Activated naive CD8-positive, alpha-beta T cell treated with anti-CD3 and anti-CD28 coated beads, Interleukin-2, amount 50 U/mL, for 24 hours (primary cell): ENCODE measurements at places on chromosomes 4 and X.

GRCh38 chr4:150578745-150579501 is 3.0 kb upstream of the MAB21L2 start:
- H3K4me1 ChIP-seq, result peaks cover 6% of the 10 kb centered on the region
- no peak overlapping the region for H3K4me3 ChIP-seq
- peaks cover 32% of the 10 kb centered on the region for H3K36me3 ChIP-seq

DNA sequence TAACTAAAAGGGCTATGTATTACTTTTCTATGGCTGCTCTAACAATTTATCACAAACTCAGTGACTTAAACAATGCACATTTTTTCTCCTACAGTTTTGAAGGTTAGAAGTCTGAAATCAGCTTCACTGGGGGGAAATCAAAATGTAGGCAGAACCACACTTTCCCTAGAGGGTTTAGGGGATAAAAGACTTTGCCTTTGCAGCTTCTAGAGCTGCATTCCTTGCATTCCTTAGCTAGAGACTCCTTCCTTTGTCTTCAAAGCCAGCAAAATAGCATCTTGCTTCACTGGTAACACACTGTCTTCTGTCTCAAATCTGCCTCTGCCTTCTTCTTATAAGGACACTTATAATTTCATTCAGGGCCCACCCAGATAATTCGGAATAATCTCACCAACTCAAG is 152.4 kb upstream of the SPIN4 start:
- peaks cover 5% of the 10 kb centered on the region for H3K36me3 ChIP-seq
- H3K27me3 ChIP-seq, result no peaks in the 10 kb centered on the region
- peaks cover 3% of the 10 kb centered on the region for H3K4me1 ChIP-seq
- DNase-seq, result no peak

DNA sequence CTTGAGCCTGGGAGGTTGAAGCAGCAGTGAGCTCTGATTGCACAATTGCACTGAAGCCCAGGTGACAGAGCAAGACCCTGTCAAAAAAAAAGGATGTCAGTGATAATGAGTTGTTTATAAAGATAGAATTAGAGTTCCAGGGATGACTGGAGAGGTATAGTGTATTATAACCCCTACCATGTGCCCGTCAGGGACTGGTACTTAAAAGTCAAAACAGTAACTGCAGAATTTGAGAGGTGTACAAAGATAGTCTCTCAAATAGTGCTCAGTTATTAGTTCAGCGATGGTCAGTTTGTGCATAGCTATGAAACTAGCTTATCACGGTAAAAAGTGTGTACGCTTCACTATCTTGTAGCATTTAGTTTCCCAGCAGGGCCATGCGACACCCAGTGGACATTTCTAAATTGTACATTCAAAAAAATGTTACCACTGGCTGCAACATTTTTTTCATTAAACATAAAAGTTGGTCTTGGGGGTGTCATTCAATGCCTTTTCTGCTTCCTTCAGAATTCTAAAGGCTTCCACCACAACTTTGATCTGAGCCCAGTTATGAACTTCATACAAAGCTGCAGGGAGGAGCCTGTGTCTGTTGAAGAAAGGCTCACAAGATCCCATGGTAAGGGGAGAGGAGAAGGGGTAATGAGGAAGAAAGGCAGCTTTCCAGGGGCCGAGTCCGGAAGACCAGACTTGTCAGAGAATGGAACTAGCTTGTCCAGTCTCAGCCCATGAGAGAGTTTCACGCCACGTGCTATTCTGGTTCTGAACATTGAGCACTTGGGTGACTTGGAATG is 9.2 kb upstream of the GYG2 start:
- no peak overlapping the region for H3K4me3 ChIP-seq
- no peak for DNase-seq
- H3K27me3 ChIP-seq, result peaks cover 2% of the 10 kb centered on the region
- no peaks in the 10 kb centered on the region for H3K4me1 ChIP-seq
- H3K27ac ChIP-seq, result no peak overlapping the region
- no peaks in the 10 kb centered on the region for H3K36me3 ChIP-seq

DNA sequence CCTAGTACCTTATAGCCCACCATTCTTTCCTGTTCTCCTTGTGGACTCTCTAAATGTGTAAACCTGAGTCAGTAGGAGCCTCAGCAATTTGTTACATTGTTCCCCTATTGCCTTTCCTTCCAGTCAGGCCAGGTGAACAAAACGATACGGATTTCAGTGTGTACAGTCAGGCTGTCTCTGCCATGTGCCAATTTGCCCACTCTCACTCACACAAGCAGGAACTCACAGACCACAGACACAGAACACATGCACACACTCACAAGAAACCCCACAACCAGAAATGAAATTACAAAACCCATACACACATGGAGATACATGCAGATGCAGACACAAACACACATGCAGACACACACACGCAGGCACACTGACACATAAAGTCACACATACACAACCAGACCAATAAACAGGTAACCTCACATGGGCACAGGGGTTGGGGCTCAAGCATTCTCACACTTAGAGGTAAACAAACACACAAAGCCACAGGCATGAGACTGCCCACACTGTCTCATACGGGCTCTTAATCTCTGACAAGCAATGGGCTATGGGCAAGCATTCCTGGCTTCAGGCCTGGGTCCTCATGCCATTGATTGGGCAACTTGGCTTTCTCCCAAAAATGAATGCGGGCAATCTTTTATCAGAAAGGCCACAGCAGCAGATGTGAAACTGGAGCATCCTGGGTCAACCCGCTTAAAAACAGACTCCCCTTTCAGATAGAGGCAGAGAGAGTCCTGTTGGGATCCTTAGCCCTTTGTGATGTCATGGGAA is 68.7 kb downstream of the NBDY start:
- peaks cover 45% of the 10 kb centered on the region for H3K4me1 ChIP-seq
- DNase-seq, result no peak
- H3K27me3 ChIP-seq, result no peaks in the 10 kb centered on the region
- H3K36me3 ChIP-seq, result peaks cover 14% of the 10 kb centered on the region
- no peak overlapping the region for H3K4me3 ChIP-seq

GRCh38 chr4:76931087-76931486 is 18.5 kb upstream of the SEPTIN11 start:
- H3K4me3 ChIP-seq, result no peak overlapping the region
- H3K4me1 ChIP-seq, result no peaks in the 10 kb centered on the region
- H3K27me3 ChIP-seq, result no peaks in the 10 kb centered on the region
- H3K36me3 ChIP-seq, result no peaks in the 10 kb centered on the region
- no peak for DNase-seq

DNA sequence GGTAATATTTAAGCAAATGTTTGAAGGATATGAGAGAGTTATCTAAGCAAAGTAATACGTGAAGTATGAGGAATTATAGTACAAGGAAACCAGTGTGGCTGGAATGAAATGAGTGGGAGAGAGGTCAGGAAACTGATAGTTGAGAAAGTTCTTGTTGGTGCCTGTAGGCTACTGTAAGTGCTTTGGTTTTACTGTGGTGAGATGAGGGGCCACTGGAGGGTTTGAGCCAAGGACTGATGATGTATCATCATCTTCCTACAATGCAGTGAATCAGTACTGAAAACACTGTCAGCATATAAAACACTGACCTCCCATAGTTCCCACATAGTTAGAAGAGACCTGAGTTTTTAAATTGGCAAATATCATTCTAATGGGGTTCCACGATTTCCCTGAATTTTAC is 367.5 kb upstream of the CTSO start:
- no peak overlapping the region for H3K27ac ChIP-seq
- H3K4me1 ChIP-seq, result no peaks in the 10 kb centered on the region
- DNase-seq, result no peak

- no peak overlapping the region for H3K4me3 ChIP-seq
- DNase-seq, result no peak
- no peaks in the 10 kb centered on the region for H3K4me1 ChIP-seq
- H3K36me3 ChIP-seq, result no peaks in the 10 kb centered on the region
- no peaks in the 10 kb centered on the region for H3K27me3 ChIP-seq
- no peak overlapping the region for H3K27ac ChIP-seq
Measured at GRCh38 chr4:25015012-25015411, 15.7 kb downstream of the LGI2 start.

DNA sequence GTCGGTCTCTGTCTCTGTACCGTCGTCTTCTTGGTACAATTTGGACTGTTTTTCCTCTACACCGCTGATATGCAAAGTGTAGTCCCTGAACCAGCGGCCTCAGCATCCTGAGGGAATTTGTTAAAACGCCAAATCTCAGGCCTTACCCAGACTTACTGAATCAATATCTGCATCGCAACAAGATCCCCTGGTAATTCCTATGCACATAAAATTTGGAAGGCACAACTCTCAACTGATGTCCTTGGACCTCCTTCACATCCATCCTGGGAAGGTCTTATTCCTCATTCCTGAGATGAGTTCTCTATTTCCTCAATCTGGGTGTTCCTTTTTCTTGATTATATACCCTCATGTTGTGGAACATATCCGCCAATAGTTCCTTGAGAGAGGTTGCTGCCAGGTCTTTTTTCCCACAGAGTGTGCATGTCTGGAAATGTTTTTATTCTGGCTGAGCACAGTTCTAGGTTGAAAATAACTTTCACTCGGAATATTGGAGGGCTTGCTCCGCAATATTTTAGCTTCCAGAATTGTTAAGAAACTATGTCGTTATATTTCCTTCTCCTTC is 738 bp upstream of the HPF1 start:
- H3K27me3 ChIP-seq, result no peaks in the 10 kb centered on the region
- no peak for DNase-seq
- peaks cover 3% of the 10 kb centered on the region for H3K36me3 ChIP-seq
- peaks cover 25% of the 10 kb centered on the region for H3K4me1 ChIP-seq
- peak overlapping the region; percentile 42 for H3K27ac ChIP-seq

DNA sequence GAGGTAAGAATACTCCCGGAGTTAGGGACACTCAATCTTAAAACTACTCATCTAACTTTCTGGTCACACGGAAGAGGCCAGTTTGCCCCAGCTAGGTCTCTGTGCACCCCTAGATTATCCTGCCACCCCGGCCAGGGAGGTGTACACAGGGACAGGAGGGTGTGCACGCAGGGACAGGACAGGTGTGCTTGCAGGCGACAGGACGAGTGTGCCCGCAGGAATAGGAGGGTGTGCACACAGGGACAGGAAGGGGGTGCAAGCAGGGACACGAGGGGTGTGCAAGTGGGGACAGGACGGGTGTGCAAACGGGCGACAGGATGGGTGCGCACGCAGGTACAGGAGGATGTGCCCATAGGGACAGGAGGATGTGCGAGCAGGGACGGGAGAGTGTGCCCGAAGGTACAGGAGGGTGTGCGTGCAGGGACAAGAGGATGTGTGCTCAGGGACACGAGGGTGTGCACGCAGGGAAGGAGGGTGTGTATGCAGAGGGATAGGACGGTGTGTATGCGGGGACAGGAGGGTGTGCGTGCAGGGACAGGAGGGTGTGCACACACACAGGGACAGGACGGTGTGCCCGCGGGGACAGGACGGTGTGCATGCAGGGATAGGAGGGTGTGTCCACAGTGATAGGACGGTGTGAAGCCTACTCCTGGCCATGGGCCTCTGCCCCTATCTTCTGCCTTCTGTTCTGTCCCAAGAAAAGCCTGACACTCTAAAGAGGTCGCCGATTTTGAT is 4.1 kb downstream of the TMEM271 start:
- no peak for DNase-seq
- peaks cover 5% of the 10 kb centered on the region for H3K4me1 ChIP-seq
- peaks cover 49% of the 10 kb centered on the region for H3K27me3 ChIP-seq
- no peaks in the 10 kb centered on the region for H3K36me3 ChIP-seq
- no peak overlapping the region for H3K27ac ChIP-seq
- no peak overlapping the region for H3K4me3 ChIP-seq

DNA sequence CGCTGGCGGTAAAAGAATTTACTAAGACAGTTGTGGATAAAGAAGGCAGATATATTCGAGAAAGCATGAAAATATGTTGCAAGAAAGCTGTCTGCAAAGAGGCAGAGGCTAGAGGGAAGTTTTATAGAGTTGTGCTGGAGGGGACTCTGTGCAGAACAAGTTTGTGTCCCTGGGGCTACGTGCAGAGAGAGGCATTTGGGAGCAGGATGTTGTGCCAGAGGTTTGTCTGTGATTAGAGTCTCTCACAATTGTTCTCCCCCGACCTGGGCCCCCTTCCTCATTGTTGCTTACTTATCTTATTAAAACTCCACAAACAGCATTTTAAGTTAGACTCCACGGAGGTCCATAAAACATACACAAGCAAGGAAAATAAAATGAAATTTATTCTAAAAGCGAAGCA is 831.3 kb downstream of the NLGN4X start:
- no peak overlapping the region for H3K27ac ChIP-seq
- DNase-seq, result no peak
- H3K4me3 ChIP-seq, result no peak overlapping the region
- H3K4me1 ChIP-seq, result no peaks in the 10 kb centered on the region

DNA sequence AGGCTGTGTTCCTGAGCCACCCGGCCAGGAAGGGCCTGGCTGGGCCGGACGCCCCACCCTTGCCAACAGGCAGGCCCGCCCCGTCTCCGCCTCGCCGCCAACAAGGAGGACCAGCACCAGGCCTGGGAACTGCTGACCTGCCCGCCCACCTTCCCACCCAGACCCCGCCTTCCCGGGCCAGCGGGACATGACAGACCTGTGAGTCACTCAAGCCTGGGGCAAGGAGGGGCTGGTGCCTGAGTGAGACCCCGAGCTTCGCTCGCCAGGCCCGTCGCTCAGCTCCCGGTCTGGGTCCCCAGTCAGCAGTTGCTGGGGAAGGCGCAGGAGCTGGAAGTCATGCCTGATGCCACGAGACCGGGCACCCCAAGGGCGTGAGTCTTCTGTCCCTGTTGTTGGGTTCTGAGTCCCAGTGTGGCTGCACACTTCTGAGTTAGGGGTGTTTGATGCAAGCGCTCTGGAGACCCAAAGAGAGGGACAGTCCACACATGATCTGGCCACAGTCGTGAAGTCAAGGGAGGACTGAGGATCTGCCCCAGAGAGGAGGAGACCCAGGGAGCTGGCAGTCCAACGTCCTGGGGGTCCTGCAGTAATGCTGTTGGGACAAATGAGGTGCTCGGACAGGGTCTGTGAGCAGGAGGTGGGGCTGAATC is at the start of gene DNASE1L1:
Gene DNASE1L1 (minus strand): TSS at position 33 of the 650 bp plus-strand sequence. CDS start 3,686 bp downstream, outside the sequence.
- H3K27ac ChIP-seq, result peak within 1 kb of the TSS; percentile 73
- H3K27me3 ChIP-seq, result no peaks in the 10 kb centered on the region
- H3K4me1 ChIP-seq, result peaks cover 18% of the 10 kb centered on the region
- peak; percentile 49 for DNase-seq

DNA sequence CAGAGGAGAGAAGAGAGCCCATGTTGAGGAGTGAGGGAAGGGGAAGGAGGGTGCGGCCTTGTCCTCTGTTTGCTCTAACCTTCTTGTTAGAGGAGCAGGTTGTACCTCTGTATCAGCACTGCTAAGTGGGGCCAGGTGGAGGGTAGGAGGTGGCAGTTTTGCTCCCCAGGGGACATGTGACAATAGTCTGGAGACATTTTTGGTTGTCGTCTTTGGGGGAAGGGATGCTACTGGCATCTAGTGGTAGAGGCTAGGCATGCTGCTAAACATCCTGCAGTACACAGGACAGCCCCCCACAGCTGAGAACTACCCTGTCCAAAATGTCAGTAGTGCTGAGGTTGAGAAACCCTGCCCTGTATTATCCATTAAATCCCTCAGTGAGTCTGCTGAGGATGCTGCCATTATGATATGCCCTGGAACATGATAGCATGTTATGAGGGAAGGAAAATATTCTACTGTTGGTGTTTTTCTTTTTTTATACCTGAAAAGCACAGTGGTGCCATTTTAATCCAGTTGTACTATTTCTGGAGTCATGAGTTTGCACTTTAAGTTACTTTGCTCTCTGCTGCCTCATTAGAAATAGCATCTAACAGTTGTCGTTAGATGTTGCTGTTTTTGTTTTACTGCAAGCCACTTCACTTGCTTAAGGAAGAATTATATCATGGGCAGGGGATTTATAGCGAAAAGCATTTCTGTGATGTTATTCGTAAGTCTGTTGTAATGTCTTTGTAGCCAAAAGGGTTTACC is 90.6 kb downstream of the LRP2BP start:
- H3K27ac ChIP-seq, result no peak overlapping the region
- peak; percentile 10 for DNase-seq

- no peaks in the 10 kb centered on the region for H3K27me3 ChIP-seq
- no peak for DNase-seq
- H3K4me3 ChIP-seq, result no peak overlapping the region
Measured at GRCh38 chr4:19158107-19158809, 1093.4 kb upstream of the SLIT2 start.
